ENCODE measurements at places on chromosomes 13 and 19. TPM values are rescaled to one million over a fixed set of nuclear protein-coding genes. Genes with fewer than 3 reads are reported as not detected.
A peak's percentile ranks its signal among the peaks of the same experiment; 100 is the strongest.

DNA sequence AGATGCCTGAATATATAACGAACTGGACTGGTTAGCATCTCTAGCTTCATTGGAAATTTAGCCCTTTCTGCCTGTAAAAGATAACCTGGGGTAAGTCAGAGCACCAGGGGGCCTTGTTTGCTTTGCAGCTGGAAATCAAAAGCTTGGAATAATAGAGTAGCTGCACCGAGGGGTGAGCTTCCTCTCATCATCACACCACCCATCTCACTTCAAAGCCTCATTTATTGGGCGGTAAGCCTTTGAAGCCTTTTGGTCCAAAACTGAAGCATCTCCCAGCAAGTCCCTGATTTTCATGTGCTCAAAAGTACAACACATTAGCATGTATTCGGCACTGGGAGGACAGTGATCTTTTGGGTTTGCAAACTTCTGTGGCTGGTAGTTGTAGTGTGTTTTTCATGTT, 405.1 kb downstream of the FOXO1 start:
- no peak for DNase-seq

- no peak for DNase-seq
Observed at GRCh38 chr13:85659493-85659892, 139.7 kb downstream of the SLITRK6 start.

DNA sequence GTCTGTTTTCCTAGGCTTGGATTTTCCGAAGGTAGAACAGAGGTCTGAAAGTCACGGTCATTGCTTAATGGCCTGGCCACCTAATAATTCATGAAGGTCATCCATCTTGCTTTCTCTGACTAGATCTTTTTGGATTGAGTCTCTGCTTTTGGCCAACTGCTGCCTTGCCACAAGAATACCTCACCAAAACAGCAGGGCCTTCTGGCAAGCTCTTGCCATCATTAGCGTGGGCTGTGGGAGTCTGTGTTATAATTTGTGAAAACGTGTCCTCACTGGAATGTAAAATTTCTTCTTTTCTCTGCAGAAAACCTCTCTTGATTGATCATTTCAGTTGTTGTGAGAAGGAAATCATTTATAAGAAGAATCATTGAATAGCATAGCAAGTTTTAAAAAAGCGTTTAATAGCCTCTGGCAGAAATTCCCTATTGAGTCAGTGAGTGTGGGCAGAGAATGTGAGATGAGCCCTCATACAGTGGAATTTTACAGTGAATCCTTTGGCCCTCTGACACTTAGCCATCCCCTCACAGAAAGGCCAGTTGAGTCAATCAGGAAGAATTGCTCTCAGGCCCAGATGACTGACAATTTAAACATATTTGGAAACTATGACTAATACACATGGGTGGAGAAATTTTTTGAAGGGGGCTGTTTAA, 43.2 kb upstream of the ERICH6B start:
- DNase-seq = no peak

- no peak for DNase-seq
Observed at GRCh38 chr19:56974556-56975207, 134.2 kb upstream of the PEG3 start.

DNA sequence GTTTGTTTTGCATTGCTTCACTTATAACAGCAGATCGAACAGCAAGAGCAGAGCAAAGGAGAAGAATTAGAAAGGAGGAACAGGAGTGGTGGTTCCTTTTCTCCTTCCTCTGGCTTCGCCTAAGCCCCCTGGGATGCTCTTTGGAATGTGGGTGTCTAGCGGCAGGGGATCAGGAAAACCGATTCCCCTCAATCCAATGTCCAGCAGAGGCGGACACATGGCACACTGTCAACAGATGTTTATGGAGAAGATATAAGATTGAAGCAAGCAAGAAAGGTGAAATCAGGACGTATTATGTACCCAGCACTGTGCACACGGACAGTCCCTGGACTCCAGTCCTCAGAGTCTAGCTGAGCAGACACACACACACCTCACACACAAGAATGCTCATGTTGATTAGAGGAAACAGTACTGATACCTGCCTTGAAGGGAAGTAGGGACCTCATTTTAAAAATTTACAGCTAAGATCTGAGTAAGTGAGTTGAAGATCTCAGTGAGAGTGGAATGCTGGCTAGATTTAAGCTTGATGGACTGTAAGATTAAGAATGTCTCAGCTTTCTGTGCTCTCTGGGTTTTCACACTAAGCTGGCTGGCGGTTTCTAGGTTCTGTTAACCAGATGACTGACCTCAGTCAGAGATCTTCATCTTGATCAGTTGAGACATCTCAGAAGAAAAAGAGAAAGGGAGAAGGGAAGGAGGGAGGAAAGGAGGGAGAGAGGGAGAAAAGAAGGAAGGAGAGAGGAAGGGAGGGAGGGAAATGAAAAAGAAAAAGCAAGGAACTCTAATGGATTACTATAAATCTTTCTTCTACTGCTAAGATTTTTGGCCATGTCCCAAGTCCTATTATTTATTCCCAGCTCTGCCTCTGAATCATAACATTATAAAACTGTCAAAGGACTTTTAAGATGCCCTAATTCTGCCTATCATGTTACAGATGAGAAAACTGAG, 44.8 kb downstream of the FLT1 start:
- no peak for DNase-seq

GRCh38 chr19:35557539-35558399, 5.7 kb downstream of the ATP4A start:
- DNase-seq = no peak

DNA sequence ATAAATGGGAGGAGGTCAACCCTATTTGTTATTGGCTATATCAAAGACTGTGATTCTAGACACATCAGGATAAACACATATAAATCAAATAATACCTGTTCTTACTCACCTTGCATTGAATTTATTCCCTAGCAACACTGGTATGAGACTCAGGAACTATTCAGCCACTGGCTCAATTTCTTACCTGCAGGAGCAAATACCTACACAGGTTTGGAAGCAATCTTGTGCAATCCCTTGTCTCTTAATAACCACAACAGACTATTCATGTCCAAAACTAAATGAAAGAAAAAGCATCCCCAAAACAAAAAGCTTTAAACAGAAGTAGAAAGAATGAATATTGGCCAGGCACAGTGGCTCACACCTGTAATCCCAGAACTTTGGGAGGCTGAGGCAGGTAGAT, 55.5 kb downstream of the TBC1D4 start:
- DNase-seq = no peak

DNA sequence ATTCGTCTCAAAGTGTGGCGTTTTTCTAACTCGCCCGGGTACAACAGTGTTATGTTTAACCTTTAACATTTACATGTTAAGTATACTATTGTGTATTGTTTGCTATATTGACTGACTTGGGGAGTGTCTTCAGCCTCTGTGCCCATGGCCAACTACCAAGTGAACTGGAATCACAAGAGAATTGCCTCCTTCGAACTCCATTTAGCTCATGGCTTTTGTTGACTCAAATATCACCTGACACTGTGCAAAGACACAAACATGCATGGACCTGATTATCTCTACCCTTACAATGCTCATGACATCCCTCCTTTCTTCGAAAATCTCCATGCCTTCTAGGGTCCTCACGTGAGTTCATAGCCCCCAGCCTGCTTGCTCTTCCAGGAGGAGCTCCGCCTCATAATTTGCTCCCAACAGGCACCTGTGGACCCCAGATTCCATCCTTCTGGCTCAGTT, 704 bp downstream of the ZNF814 start:
- DNase-seq = no peak

GRCh38 chr13:53311561-53311960, 282.9 kb downstream of the OLFM4 start:
- no peak for DNase-seq

DNA sequence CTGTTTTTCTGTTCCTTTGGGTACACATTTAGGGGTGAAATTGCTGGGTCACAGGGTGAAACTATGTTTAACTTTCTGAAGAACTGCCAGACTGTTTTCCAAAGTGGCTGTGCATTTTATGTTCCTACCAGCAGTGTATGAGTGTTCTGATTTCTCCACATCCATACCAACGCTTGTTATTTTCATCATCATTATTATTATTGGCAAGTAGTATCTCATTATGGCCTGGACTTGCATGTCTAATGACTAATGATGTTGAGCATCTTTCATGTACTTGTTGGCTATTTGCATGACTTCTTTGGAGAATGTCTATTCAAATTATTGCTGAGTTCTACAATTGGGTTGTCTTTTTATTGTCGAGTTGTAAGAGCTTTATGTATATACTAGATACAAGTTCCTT, 321.8 kb upstream of the HTR2A start:
- no peak for DNase-seq

DNA sequence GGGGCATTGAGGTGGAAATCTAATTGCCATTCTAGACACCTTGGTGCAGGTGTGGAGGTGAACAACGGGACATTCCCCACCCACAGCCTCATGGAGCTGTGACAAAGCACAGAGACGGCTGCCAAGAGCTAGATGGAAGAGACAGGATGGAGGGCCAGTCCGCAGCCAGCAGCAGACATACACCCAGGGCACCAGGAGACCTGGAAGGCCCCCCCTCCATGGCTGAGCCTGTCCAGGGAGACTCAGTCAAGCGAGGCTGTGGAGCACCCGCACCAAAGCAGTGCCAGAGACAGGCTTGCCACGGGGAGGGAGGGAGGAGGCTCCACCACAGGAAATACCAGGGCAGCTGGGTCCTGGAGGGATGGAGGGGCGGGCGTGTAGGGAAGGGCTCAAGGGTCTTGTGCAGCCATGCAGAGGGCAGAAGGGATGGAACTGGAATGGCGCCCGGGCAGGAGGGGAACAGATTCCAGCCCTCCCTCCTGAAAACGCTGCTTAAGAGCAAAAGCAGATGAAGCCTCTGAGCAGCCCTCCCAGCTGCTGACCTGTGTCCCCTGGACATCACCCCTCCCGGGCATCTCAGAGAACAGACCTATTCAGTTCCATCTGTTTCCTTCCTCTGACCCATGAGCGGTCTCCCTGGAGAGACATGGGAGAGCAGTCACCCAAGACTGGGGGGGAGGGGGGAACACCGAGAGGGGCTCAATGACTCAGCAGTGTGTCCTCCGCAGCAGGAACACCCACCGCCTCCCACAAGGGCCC, 14.4 kb downstream of the EPS15L1 start:
- peak; percentile 76 for DNase-seq

DNA sequence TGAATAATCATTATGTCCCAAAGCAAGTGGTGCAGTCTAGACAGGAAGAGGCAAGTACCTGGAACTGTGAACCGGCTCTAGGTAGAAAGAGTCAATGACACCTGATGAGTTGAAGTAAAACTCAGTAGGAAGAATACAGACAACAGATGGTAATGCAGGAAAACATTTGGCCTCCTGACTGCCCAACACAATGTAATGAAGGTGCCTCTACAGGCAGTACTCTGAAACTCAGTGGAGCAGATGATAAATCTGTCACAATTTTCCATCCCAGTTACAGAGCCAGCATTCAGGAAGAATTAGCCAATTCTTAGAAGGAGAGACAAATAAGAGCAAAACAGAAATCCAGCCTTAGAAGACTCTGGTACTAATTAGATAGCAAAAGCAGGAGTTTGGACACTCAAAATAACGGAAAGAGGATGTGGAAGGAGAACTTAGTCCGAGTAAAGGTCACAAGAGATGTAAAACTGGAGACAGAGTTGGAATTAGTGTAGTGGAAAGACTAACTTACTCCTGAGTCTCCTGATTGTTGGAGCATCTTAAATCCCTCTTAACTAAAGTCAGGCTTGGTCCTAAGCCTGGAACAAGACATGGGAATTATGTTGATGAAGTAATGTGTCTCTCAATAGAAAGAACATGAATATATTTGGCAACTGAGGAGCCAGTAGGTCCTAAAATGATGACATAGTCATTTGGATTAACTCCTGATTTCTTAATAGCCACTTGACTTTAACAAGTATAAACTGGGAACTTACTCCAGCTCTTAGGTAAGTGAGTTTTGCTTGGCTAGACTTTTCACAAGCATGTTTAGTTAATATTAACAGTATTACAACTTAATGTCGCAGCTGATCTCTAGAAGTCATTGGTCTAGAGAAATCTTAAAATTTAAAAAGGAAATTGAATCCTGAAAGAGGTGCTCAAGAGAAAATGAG, 457.3 kb upstream of the MIR17HG start:
- no peak for DNase-seq

Gene APOC4
- not detected for total RNA-seq

GRCh38 chr13:93227878-93228642, 1.5 kb downstream of the GPC6 start:
- peak; percentile 70 for DNase-seq

Gene ZNF112
- total RNA-seq = 3.9 TPM

- DNase-seq = no peak
Observed at GRCh38 chr13:50358231-50359040, 343.2 kb downstream of the KCNRG start.

- DNase-seq = no peak
Observed at GRCh38 chr13:32038343-32038742, 6.8 kb downstream of the FRY start.

DNA sequence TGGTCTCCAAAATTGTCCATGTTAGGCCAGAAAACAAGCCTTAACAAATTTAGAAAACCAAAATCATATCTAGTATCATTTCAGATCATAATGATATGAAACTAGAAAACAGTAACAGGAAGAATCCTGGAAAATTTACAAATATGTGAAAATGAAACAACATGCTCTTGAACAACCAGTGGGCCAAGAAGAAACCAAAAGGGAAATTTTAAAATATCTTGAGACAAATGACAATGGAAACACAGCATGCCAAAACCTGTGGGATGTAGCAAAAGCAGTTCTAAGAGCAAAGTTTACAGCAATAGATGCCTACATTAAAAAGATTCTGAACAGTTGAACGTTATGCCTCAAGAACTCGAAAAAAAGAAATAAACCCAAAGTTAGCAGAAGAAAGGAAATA, 32.6 kb downstream of the VWA8 start:
- no peak for DNase-seq

GRCh38 chr13:96684469-96684868, 309.8 kb downstream of the OXGR1 start:
- no peak for DNase-seq

DNA sequence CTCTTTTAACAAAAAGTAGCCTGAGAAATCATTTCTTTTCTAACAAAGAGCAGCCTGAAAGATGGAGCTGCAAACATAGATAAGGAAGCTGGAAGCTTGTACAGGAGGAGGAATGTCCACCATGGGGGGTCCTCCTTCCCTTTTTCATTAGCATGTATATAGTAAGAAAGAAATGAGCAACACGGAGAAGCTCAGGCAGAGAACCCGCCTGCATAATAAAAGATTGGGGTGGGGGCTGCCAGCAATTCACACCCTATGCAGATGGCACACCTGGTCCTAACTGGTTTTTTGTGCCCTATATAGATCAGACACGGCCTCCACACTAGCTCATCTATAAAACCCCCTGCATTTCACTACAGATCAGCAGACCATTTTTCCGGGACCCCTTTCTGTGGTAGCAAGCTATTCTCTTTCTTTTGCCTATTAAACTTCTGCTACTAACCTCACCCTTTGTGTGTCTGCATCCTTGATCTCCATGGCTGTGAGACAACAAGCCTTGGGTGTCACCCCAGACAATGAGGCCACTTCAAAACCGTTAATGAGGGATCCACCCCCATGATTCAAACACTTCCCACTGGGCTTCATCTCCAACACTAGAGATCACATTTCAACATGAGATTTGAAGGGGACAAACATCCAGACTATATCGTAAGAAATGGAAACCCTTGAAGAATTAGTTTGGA, 167.5 kb upstream of the FREM2 start:
- no peak for DNase-seq

- DNase-seq = no peak
Observed at GRCh38 chr19:34172661-34173192, 423 bp downstream of the LSM14A start.

All from Right ventricle myocardium inferior (tissue), 1 donor.